ENCODE measurements at places on chromosomes 6 and 20. TPM values are rescaled to one million over a fixed set of nuclear protein-coding genes. Genes with fewer than 3 reads are reported as not detected.

DNA sequence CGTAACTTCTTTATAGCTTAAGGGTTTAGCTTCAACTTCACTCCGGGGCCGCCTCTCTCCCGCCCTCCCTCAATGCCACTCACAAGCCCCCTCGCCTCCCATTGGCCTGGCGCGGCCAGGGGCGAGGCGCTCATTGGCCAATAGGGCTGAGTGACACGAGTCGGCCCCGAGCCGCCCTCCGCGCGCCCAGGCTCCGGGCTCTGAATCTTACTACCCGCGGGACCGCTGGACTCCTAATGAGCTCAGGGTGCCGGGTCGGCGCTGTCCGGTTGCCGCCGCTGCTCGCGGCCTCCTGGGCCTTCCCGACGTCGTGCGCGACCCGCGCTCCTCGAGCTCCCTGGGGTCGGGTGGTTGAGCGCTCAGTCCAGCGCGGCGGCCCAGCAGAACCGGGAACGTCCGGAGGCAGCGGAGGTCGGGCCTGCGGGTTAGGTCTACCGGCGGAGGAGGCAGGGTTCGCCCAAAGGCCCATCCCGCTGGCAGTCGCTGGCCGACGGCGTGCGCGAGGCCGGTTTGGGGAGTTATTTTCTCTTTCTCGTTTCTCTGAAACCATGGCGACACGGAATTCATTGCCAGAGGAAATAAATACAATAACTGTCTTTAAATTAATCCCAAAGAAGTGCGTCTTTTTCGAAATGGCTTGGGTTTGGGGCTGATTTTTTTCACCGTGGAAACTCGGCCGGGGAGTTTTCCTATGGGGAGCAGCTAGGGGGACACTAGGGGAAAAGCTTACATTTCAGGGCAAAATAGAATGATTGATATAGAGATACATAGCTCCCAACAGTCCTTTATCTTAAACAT, at the start of gene SIM1:
TSS of gene SIM1 (minus strand) at position 19 of the 798 bp plus-strand sequence. CDS start 1,453 bp downstream, outside the sequence.
- no peak for DNase-seq
- peaks cover 100% of the 10 kb centered on the region for H3K27me3 ChIP-seq

DNA sequence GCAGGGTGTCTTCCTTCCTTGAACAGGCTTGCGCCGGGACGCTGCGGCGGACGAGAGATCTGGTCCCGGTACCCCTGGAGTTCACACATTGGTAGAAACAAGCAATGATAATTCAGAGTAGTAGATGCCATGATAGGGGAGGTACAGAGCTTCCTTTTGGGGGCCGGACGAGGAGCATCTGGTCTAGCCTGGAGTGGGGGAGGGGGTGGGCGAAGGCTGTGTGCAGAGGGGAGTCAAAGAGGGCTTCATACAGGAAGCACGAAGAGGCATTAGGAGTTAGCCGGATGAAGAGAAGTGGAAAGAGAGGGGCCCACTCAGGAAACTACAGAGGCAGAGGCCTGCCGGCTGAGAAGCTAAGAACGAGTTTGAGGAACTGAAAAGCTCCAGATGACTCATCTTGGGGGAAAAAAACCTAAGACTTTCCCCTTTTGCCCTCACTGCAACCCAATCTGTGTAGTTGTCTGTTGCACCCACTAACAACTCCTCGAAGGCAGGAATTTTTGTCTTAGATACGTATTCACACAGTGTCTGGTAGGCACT, 611 bp downstream of the CNPY3 start:
- H3K27me3 ChIP-seq = no peaks in the 10 kb centered on the region
- peak; percentile 26 for DNase-seq
- H3K4me3 ChIP-seq = peak overlapping the region; percentile 78
- H3K36me3 ChIP-seq = peaks cover 4% of the 10 kb centered on the region
- H3K27ac ChIP-seq = peak overlapping the region; percentile 91
- peaks cover 16% of the 10 kb centered on the region for H3K4me1 ChIP-seq

DNA sequence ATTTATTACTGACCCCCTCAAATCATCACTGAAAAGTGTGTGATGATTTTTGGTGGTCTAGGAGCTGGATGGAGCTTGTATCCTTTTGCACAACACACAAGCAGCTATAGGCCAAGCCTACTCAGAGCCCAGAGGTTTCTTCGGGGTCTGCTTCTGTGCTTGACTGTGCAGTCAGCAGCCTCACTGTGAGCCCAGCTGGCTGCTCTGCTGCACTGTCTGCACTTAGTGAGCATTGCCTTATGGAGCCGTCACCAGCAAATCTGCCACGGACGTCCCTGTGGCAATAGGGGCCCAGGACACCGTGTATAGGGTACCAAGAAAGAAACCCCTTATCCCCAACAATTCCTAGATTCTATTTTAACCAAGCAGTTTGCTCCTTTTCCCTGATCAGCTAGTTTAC, 38.6 kb upstream of the GMPR start:
- DNase-seq = no peak
- no peaks in the 10 kb centered on the region for H3K4me1 ChIP-seq
- peak overlapping the region; percentile 26 for H3K4me3 ChIP-seq
- H3K36me3 ChIP-seq = no peaks in the 10 kb centered on the region
- H3K27me3 ChIP-seq = no peaks in the 10 kb centered on the region
- no peak overlapping the region for H3K27ac ChIP-seq

GRCh38 chr6:154920495-154921200, 74.5 kb upstream of the TIAM2 start:
- H3K4me1 ChIP-seq = peaks cover 7% of the 10 kb centered on the region
- H3K27me3 ChIP-seq = no peaks in the 10 kb centered on the region
- no peak overlapping the region for H3K27ac ChIP-seq
- no peaks in the 10 kb centered on the region for H3K36me3 ChIP-seq
- H3K4me3 ChIP-seq = no peak overlapping the region
- DNase-seq = no peak

DNA sequence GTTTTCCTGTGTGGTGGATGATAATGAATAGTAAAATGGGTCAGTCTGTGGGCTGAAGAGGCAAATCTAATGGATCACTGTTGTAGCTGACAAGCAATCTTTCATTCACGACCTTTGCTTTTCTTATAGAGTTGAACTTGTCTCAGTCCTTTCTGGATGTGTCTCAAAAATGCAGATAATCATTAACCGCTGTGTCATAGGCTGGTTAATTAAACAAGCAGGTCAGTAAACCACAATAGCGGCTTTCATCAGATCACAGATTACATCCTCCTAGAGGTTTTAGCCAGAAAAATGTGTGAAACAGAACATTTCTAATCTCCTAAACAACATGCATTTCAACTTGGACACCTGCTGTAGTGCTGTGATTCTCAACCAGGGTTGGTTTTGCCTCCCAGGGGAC, 2.5 kb upstream of the METTL24 start:
- H3K36me3 ChIP-seq = no peaks in the 10 kb centered on the region
- H3K4me1 ChIP-seq = no peaks in the 10 kb centered on the region
- H3K4me3 ChIP-seq = no peak overlapping the region

Gene GLP1R
- 5.5 TPM for total RNA-seq

GRCh38 chr6:7866526-7866925, 44.1 kb downstream of the TXNDC5 start:
- H3K4me1 ChIP-seq = peaks cover 4% of the 10 kb centered on the region
- H3K27me3 ChIP-seq = no peaks in the 10 kb centered on the region

DNA sequence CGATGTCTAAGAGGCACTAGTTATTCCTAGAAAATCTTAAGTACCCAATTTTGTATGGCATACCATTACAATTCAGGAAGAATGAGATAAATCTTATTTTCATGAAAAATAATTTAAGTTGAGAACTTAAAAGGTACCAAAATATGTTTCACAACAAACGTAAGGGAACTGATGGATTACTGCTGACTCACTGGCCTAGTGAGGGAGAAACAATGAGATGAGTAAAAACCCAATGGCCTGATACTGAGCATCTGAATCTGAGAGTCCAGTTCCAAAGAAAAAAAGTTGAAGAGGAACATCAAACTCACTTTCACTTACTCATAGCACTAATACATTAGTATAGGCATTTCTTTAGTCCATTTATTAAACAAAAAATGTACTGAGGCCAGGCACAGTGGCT, 56.0 kb downstream of the MDN1 start:
- H3K4me1 ChIP-seq = peaks cover under 1% of the 10 kb centered on the region
- H3K27me3 ChIP-seq = no peaks in the 10 kb centered on the region
- DNase-seq = no peak
- H3K36me3 ChIP-seq = peaks cover 79% of the 10 kb centered on the region

DNA sequence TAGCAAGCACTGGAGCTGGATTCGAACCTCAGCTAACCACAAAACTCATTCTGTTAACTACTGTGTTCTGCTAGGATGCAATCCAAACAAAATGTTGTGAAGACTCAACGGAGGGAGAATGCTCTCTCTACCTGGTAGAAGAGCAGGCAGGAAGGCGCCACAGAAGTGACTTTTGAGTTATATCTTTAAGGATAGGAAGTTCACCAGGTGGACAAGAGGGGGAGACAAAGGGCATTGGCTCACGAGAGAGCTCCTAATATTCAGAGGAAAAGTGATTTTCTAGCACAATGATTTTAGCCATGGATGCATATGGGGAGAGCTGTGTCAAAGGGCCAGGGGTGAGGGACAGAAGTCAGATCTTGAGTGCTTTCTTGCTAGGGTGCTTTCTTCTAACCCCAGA, 108.4 kb upstream of the MAFB start:
- no peak overlapping the region for H3K4me3 ChIP-seq
- no peak overlapping the region for H3K27ac ChIP-seq
- DNase-seq = no peak
- H3K4me1 ChIP-seq = no peaks in the 10 kb centered on the region

DNA sequence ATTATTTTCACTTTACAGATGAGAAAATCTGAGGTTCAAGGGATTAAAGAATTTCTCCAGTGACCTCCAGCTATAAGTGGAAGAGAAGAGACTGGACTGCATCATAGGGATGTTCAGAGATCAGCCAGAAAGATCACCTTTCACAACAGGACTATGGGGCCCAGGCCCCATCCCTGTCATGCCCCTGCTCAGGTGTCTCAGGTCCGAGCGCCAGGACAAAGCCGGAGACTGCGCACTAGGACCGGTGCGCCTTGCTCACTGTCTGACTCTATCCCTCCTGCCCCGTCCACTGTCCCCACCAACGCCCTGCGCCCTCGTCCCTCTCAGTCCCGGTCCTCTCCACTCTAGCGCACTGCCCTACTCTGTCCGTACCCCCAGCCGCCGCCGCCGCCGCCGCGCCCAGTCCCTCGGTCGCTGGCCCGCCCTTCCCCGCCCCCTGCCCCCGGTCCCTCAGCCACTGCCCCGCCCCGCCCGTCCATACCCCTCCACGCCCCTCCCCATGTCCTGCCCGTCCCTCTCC, 521 bp upstream of the RAD21L1 start:
- no peaks in the 10 kb centered on the region for H3K27me3 ChIP-seq
- H3K36me3 ChIP-seq = no peaks in the 10 kb centered on the region
- no peak for DNase-seq
- H3K27ac ChIP-seq = no peak overlapping the region
- H3K4me3 ChIP-seq = peak overlapping the region; percentile 45

DNA sequence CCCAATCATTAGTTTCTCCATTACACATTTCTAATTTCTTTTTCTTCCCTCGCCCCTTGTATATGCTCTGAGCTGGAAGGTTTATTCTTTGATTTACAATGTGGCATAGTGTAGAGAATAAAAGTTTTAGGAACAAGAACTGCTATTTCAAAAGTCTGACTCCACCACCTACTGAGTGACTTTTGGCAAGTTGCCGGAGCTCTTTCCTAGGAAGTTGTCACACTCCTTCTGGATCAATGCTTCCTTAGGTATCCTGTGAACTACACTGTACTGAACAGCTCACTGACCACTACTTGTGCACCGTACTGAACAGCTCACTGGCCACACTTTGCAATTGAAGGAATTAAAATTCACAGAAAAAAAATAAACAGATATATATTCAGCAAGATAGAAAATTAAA, 458.2 kb downstream of the FRK start:
- no peaks in the 10 kb centered on the region for H3K4me1 ChIP-seq
- H3K27me3 ChIP-seq = no peaks in the 10 kb centered on the region
- H3K27ac ChIP-seq = no peak overlapping the region
- DNase-seq = no peak
- no peaks in the 10 kb centered on the region for H3K36me3 ChIP-seq
- no peak overlapping the region for H3K4me3 ChIP-seq
